ENCODE measurements at places on chromosomes 1 and 21.

GRCh38 chr1:174013864-174014418 is 8.2 kb downstream of the RC3H1 start:
- H3K36me3 ChIP-seq = no peaks in the 10 kb centered on the region
- no peak overlapping the region for H3K27ac ChIP-seq
- H3K4me1 ChIP-seq = peaks cover 51% of the 10 kb centered on the region
- no peak for DNase-seq
- H3K4me3 ChIP-seq = no peak overlapping the region

- H3K4me1 ChIP-seq = no peaks in the 10 kb centered on the region
- H3K4me3 ChIP-seq = no peak overlapping the region
Measured at GRCh38 chr1:104132382-104132973, 382.8 kb downstream of the AMY1C start.

DNA sequence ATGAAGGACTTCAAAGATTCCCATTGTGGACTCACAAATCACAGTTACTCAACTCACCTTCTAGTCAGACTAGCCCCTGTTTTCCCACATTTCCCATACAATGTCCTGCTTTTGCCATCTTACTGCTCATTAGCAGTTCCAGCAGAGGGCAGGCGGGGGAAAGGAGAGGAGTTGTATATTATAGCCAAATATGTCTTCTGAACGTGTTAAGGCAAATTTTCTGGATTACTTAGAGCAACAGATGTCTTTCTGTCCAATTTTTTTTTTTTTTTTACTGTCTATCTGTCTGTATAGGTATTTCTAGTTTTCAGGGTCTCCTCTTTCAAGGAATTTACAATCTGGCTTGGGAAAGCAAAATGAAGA is 29.9 kb upstream of the DDAH1 start:
- no peak for DNase-seq
- no peaks in the 10 kb centered on the region for H3K27me3 ChIP-seq
- no peak overlapping the region for H3K4me3 ChIP-seq

GRCh38 chr1:168419736-168420135 is 124.1 kb downstream of the XCL2 start:
- no peak for DNase-seq
- no peaks in the 10 kb centered on the region for H3K27me3 ChIP-seq
- no peak overlapping the region for H3K27ac ChIP-seq
- no peaks in the 10 kb centered on the region for H3K36me3 ChIP-seq
- H3K4me3 ChIP-seq = no peak overlapping the region

DNA sequence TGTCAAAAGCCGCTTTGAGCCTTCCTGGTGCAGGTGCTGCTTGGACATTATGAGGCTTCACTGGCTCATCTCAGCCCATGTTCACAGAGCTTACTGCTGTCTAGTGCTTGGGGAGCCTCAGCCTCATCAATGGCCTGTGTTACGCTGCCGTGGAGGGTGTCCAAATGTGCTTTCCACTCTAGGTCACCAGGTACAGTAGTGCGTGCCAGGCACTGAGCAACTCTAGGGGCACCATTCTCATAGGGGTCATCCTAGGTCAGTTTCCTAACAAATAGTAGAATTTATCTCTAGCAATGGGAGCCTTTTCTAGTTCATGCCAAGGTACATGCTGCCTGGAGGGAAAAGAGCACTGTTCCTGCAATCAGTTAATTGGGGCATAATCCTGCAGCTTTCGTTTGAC is 193.8 kb downstream of the DYRK1A start:
- H3K27ac ChIP-seq = no peak overlapping the region
- DNase-seq = no peak
- no peaks in the 10 kb centered on the region for H3K36me3 ChIP-seq
- H3K4me1 ChIP-seq = no peaks in the 10 kb centered on the region
- H3K4me3 ChIP-seq = no peak overlapping the region

DNA sequence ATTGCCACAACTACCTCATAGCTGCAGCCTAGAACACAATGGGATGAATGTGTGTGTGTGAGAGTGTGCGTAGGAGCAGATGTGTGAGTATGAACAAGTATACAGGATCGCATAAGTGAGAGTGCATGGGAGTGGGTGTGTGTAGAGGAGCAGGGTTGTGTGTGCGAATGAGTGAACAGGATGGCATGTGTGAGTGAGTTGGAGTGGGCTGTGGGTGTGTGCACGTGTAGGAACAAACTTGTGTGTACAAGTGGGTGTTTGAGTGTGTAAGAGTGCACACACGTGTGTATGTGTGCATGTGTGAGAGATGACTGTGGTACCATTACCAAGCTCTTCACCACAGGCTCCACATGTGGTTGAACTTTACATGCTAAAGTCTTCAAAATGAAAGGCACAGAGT is 175.4 kb upstream of the EDN2 start:
- no peaks in the 10 kb centered on the region for H3K27me3 ChIP-seq
- no peak overlapping the region for H3K4me3 ChIP-seq
- H3K27ac ChIP-seq = no peak overlapping the region
- H3K4me1 ChIP-seq = peaks cover 15% of the 10 kb centered on the region

- no peaks in the 10 kb centered on the region for H3K36me3 ChIP-seq
- no peak overlapping the region for H3K27ac ChIP-seq
- H3K4me1 ChIP-seq = no peaks in the 10 kb centered on the region
- peaks cover 7% of the 10 kb centered on the region for H3K27me3 ChIP-seq
- no peak overlapping the region for H3K4me3 ChIP-seq
- no peak for DNase-seq
Measured at GRCh38 chr1:213745451-213745850, 242.3 kb upstream of the PROX1 start.

GRCh38 chr1:39574646-39575045 is 1.9 kb downstream of the PABPC4 start:
- peak overlapping the region; percentile 65 for H3K4me3 ChIP-seq
- peaks cover 29% of the 10 kb centered on the region for H3K36me3 ChIP-seq
- H3K4me1 ChIP-seq = peaks cover 30% of the 10 kb centered on the region
- H3K27ac ChIP-seq = peak overlapping the region; percentile 80

DNA sequence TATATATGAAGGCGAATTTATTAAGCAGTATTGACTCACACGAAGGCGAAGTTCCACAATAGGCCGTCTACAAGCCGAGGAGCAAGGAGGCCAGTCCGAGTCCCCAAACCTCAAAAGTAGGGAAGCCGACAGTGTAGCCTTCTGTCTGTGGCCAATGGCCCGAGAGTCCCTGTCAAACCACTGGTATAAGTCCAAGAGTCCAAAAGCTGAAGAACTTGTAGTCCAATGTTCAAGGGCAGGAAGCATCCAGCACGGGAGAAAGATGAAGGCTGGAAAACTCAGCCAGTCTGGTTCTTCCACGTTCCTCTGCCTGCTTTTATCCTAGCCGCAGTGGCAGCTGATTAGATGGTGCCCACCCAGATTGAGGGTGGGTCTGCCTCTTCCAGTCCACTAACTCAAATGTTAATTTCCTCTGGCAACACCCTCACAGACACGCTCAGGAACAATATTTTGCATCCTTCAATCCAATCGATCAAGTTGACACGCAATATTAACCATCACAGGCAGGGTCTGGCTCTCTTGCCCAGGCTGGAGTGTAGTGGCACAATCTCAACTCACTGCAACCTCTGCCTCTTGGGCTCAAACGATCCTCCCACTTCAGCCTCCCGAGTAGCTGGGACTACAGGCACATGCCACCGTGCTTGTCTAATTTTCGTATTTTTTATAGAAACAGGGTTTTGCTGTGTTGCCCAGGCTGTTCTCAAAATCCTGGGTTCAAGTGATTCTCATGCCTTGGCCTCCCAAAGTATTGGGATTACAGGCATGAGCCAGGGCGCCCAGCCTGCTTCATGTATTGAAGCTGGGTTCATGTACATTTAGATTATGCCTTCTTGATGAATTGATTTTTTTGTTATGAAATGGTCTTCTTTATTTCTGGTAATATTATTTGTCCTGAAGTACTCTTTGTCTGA is 85.3 kb downstream of the DHRS3 start:
- no peak overlapping the region for H3K27ac ChIP-seq
- H3K4me3 ChIP-seq = no peak overlapping the region
- peaks cover 8% of the 10 kb centered on the region for H3K4me1 ChIP-seq
- no peaks in the 10 kb centered on the region for H3K36me3 ChIP-seq
- no peaks in the 10 kb centered on the region for H3K27me3 ChIP-seq

DNA sequence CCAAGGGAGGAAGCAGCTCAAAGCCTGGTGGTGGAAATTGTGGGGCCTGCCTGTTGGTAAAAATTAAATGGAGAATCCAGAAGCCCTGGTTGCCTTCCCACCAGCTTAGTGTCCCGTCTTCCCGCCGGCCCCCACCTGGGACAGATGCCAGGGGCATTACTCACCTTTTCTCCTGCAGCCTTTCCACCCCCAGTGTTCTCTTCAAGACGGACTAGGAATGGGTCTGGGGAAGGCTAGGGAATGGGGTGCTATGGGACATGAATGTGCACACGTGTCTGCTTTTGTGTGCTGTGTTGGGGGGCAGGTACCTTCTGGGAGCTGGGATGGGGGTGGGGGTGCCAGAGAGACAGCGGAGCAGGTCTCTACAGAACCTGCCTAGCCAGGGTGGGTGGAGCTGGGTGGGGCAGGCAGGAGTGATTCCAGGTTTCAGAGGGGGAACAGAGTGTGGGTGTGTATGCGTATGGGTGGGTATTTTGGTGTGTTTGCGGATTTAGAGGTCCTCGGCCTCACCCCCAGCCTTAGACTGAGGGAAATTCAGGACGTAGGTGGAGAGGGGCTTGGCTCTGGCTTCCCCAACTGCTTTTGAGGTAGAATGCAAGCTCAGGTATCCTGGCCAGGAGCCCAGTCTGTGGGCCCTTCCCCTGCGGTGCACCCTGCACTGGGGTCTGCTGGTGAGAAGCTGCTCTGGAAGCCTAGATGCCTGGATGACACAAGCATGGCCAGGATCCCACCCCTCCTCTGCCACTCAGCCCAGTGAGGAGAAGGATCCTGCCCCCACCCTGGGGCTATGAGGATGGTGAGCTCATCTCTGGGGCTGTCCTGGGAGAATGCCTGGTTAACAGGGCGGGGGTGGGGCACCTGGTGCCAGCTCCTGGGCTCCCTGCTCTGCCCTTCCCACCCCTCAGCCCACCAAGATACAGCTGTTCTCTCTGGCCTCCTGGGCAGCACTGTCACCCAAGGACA is 7.8 kb downstream of the VANGL2 start:
- no peak overlapping the region for H3K27ac ChIP-seq
- no peaks in the 10 kb centered on the region for H3K36me3 ChIP-seq

GRCh38 chr21:38293765-38294164 is 37.0 kb downstream of the KCNJ15 start:
- H3K27ac ChIP-seq = no peak overlapping the region
- no peaks in the 10 kb centered on the region for H3K4me1 ChIP-seq
- no peak for DNase-seq
- no peak overlapping the region for H3K4me3 ChIP-seq

DNA sequence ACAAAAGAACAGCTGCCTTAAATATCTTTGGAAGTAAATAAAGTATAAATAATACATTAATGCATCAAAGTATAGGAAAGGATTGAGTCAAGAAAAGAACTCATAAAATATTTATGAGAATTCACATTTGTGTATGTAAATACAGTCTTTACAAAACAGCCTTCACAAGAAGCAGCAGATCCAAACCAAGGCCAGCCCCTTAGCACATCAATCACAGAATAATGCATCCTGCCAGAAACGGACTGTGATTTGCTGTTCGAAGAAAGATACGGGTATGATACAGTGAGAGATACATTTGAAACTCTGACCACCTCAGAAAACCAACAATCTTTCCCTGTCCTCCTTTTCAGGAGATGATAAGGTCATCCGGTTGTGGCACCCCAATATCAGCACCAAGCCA is 70.9 kb downstream of the WDR64 start:
- H3K27me3 ChIP-seq = no peaks in the 10 kb centered on the region
- no peaks in the 10 kb centered on the region for H3K36me3 ChIP-seq
- no peak overlapping the region for H3K27ac ChIP-seq
- no peaks in the 10 kb centered on the region for H3K4me1 ChIP-seq
- H3K4me3 ChIP-seq = no peak overlapping the region

- no peaks in the 10 kb centered on the region for H3K27me3 ChIP-seq
- no peaks in the 10 kb centered on the region for H3K36me3 ChIP-seq
Measured at GRCh38 chr1:36154765-36155407, 1.1 kb upstream of the MAP7D1 start.

- H3K4me1 ChIP-seq = peaks cover 63% of the 10 kb centered on the region
- H3K27ac ChIP-seq = peak within 1 kb of the TSS; percentile 89
- no peaks in the 10 kb centered on the region for H3K27me3 ChIP-seq
- no peaks in the 10 kb centered on the region for H3K36me3 ChIP-seq
- DNase-seq = peak; percentile 98
- peak within 1 kb of the TSS; percentile 81 for H3K4me3 ChIP-seq
Measured at GRCh38 chr1:16017461-16018303, at the start of gene HSPB7. Gene HSPB7 (minus strand): TSS chr1:16018043. CDS start chr1:16017963, 80 bp downstream.

GRCh38 chr1:9331016-9331415 is 38.3 kb downstream of the SPSB1 start:
- no peaks in the 10 kb centered on the region for H3K27me3 ChIP-seq
- H3K4me3 ChIP-seq = no peak overlapping the region
- peaks cover 4% of the 10 kb centered on the region for H3K36me3 ChIP-seq
- peaks cover 45% of the 10 kb centered on the region for H3K4me1 ChIP-seq

- H3K4me1 ChIP-seq = no peaks in the 10 kb centered on the region
- no peak overlapping the region for H3K4me3 ChIP-seq
- DNase-seq = no peak
- H3K27ac ChIP-seq = no peak overlapping the region
- no peaks in the 10 kb centered on the region for H3K36me3 ChIP-seq
Measured at GRCh38 chr1:168287237-168287664, 6.6 kb downstream of the TBX19 start.

- H3K27me3 ChIP-seq = no peaks in the 10 kb centered on the region
- no peaks in the 10 kb centered on the region for H3K4me1 ChIP-seq
- no peak overlapping the region for H3K4me3 ChIP-seq
- no peak overlapping the region for H3K27ac ChIP-seq
- no peaks in the 10 kb centered on the region for H3K36me3 ChIP-seq
Measured at GRCh38 chr1:182493063-182493462, 43.1 kb downstream of the RGSL1 start.

GRCh38 chr1:156577550-156577949 is 2.0 kb upstream of the TTC24 start:
- H3K4me1 ChIP-seq = no peaks in the 10 kb centered on the region
- no peaks in the 10 kb centered on the region for H3K27me3 ChIP-seq
- no peak overlapping the region for H3K27ac ChIP-seq
- H3K4me3 ChIP-seq = no peak overlapping the region
- no peak for DNase-seq
- H3K36me3 ChIP-seq = no peaks in the 10 kb centered on the region

GRCh38 chr1:106289265-106289928 is 767.1 kb upstream of the PRMT6 start:
- H3K27ac ChIP-seq = no peak overlapping the region
- no peaks in the 10 kb centered on the region for H3K27me3 ChIP-seq
- no peak for DNase-seq
- no peak overlapping the region for H3K4me3 ChIP-seq
- no peaks in the 10 kb centered on the region for H3K36me3 ChIP-seq

DNA sequence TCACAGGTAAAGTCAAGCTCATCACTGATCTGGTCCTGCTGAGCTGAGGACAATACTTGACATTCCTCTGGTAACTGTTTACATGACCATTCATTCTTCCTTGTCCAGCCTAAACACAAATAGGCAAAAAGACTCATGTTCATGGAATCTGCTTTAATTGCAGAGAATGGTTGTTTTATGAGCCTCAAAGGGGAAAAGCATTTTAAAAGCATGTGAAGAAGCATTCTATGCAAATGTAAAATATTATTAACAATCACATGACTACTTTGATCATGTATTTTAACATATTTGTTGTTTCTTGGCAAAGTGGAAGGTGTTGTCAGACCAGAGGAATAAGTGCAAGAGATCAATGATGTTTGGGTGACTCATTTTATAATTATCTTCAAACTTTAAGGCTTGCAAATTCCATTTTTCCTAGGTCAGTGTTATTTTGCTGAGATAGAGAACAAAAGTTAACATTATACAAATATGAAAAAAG is 133.7 kb downstream of the RUNX1 start:
- H3K36me3 ChIP-seq = no peaks in the 10 kb centered on the region
- no peaks in the 10 kb centered on the region for H3K4me1 ChIP-seq
- H3K27ac ChIP-seq = no peak overlapping the region
- no peak for DNase-seq
- no peak overlapping the region for H3K4me3 ChIP-seq
